ENCODE measurements at places on chromosomes 16 and 17. TPM values are rescaled to one million over a fixed set of nuclear protein-coding genes. Genes with fewer than 3 reads are reported as not detected.

GRCh38 chr17:31587462-31587861 is 196.0 kb downstream of the RAB11FIP4 start:
- no peak for DNase-seq
- H3K27ac ChIP-seq = no peak overlapping the region
- H3K36me3 ChIP-seq = peaks cover 31% of the 10 kb centered on the region
- H3K4me3 ChIP-seq = no peak overlapping the region
- peaks cover 11% of the 10 kb centered on the region for H3K4me1 ChIP-seq

GRCh38 chr16:23229714-23230113 is 47.2 kb downstream of the SCNN1G start:
- no peaks in the 10 kb centered on the region for H3K36me3 ChIP-seq
- peaks cover 29% of the 10 kb centered on the region for H3K4me1 ChIP-seq
- no peaks in the 10 kb centered on the region for H3K27me3 ChIP-seq
- no peak overlapping the region for H3K4me3 ChIP-seq
- peak overlapping the region; percentile 50 for H3K27ac ChIP-seq

GRCh38 chr16:15599303-15600070 is 43.5 kb downstream of the MARF1 start:
- no peaks in the 10 kb centered on the region for H3K4me1 ChIP-seq
- no peak for DNase-seq
- H3K27me3 ChIP-seq = no peaks in the 10 kb centered on the region
- no peak overlapping the region for H3K4me3 ChIP-seq

DNA sequence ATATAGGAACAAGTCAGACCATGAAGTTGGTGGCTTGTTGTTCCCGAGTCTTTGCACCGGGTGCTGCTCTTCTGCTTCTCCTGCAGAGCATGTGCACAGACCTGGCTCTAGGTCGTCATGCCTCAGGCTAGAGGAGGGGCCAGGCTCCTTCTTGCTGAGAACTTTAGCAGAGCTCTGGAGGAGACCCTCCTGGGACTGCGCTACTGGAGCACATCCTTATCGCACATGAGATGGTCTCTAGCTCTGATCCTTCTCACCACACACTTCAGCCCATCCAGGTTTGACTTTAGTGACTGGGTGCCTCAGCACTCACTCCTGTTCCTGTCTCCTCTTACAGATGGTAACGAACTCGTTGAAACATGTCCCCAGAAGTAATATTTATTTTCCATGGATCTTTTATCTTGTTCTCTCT is 14.9 kb downstream of the FOXK2 start:
- H3K4me3 ChIP-seq = no peak overlapping the region
- H3K4me1 ChIP-seq = no peaks in the 10 kb centered on the region
- H3K36me3 ChIP-seq = no peaks in the 10 kb centered on the region

The FAM222B gene
- 14.2 TPM for total RNA-seq

GRCh38 chr16:64693946-64694345 is 427.9 kb downstream of the CDH11 start:
- no peaks in the 10 kb centered on the region for H3K36me3 ChIP-seq
- DNase-seq = no peak
- H3K27ac ChIP-seq = no peak overlapping the region
- H3K4me1 ChIP-seq = no peaks in the 10 kb centered on the region

DNA sequence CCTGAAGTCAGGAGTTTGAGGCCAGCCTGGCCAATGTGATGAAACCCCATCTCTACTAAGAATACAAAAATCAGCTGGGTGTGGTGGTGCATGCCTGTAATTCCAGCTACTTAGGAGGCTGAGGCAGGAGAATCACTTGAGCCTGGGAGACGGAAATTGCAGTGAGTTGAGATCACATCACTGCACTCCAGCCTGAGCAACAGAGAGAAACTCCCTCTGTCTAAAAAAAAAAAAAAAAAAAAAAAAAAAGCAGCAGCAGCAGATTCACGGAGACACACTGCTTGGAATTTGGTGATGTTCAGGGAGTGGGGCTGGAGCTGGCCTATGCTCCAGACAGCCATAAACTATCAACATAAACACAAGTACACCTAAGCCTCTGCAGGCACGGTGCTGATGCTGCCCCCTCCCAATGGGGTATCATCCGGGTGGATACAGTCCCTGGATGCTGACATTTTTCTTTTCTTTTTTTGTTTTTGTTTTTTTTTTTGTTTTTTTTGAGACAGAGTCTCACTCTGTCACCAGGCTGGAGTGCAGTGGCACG is 39.6 kb upstream of the RHOT1 start:
- DNase-seq = no peak
- H3K27me3 ChIP-seq = no peaks in the 10 kb centered on the region
- H3K27ac ChIP-seq = no peak overlapping the region
- no peaks in the 10 kb centered on the region for H3K4me1 ChIP-seq

The CCL16 gene
- total RNA-seq = not detected

DNA sequence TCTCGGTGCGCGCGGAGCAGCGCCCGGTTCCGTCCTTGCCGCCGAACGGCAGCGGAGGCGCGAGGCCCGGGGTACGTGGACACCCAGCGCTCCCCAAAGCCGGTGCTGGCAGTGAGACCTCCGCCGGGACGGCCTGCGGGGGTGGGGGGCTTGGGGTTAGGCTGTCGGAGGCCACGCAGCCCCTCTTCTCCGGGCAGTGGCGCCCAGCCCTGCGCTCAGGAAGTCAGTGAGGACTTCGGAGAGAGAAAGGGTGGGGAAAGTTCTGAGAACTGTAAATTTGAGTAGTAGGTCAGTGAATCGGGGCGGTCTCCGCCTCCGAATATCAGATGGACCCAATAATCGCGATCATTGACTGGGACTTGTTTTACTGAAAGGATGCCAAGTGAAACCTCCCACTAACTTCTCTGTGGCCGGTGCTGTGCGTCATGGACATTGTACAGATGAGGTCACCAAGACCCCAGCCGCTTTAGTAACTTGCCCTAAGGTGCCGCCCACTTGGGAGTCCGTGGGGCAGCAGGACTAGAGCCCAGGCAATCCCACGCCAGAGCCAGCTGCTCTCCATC is 468 bp downstream of the IL4R start:
- no peaks in the 10 kb centered on the region for H3K36me3 ChIP-seq
- H3K27ac ChIP-seq = peak overlapping the region; percentile 98
- H3K4me3 ChIP-seq = peak overlapping the region; percentile 91
- H3K27me3 ChIP-seq = no peaks in the 10 kb centered on the region
- peak; percentile 64 for DNase-seq

DNA sequence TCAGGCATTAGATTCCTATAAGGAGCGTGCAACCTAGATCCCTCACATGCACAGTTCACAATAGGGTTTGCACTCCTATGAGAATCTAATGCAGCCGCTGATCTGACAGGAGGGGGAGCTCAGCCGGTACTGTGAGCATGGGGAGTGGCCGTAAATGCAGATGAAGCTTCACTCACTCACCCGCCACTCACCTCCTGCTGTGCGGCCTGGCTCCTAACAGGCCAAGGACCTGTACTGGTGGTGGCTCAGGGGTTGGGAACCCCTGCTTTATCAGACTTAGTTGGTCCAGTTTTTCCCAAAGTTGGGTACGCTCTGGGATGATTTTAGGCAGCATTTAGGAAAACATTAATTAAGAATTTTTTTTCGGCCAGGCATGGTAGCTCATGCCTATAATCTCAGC is 103.8 kb downstream of the MARF1 start:
- no peaks in the 10 kb centered on the region for H3K36me3 ChIP-seq
- peak; percentile 5 for DNase-seq
- no peaks in the 10 kb centered on the region for H3K27me3 ChIP-seq
- H3K27ac ChIP-seq = no peak overlapping the region

DNA sequence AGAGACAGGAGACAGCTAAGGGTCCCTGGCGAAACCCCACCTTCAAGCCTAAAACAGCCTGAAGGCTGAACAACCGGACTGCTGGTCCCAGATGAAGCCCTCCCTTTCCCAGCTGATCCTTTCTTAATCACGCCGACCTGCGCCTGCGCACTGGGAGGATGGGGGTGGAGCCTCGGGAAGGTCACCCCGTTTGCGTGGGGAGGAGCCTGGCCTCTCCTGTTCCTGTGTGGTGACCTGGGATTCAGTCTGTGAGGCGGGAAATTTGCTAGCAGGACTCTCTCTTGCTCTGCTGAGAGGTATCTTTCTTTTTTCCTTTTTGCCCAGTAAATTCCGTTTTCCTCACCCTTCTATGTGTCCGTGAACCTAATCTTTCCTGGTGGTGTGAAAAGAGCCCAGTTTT is 9.6 kb downstream of the FAM20A start:
- no peak for DNase-seq
- H3K27ac ChIP-seq = no peak overlapping the region
- no peaks in the 10 kb centered on the region for H3K4me1 ChIP-seq
- peak overlapping the region; percentile 45 for H3K4me3 ChIP-seq
- no peaks in the 10 kb centered on the region for H3K36me3 ChIP-seq

- H3K36me3 ChIP-seq = no peaks in the 10 kb centered on the region
- no peaks in the 10 kb centered on the region for H3K27me3 ChIP-seq
- H3K27ac ChIP-seq = no peak overlapping the region
- H3K4me3 ChIP-seq = no peak overlapping the region
- DNase-seq = no peak
Observed at GRCh38 chr17:20781260-20781659, 201.7 kb downstream of the CDRT15L2 start.

- H3K27me3 ChIP-seq = no peaks in the 10 kb centered on the region
- H3K27ac ChIP-seq = no peak overlapping the region
- H3K4me1 ChIP-seq = no peaks in the 10 kb centered on the region
- no peaks in the 10 kb centered on the region for H3K36me3 ChIP-seq
- DNase-seq = no peak
Observed at GRCh38 chr17:71681427-71682173, 439.2 kb upstream of the SOX9 start.

DNA sequence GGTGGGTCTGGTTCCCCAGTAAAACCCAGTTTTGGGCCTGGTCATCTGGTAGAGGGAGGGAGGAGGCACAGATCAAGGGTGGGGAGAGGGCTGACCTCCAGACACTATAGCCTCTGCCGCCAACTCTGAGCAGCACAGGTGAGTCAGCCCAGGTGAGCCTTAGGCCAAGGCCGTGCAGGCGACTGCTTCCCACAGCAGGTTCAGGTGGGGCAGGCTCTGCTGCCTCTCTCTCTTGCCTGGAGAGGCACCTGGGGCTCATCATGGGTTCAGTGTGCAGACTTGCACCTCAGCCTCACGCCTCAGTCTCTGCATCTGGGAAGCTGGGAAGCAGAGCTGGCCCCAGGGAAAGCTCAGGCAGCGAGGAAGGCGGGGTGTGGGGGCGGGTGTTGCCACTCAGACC is 37.8 kb upstream of the IL34 start:
- H3K27ac ChIP-seq = no peak overlapping the region
- peaks cover 22% of the 10 kb centered on the region for H3K4me1 ChIP-seq
- no peaks in the 10 kb centered on the region for H3K27me3 ChIP-seq
- peak; percentile 69 for DNase-seq
- H3K4me3 ChIP-seq = no peak overlapping the region

GRCh38 chr16:47358816-47359215 is 102.0 kb downstream of the ITFG1 start:
- no peak for DNase-seq
- no peak overlapping the region for H3K27ac ChIP-seq
- H3K36me3 ChIP-seq = no peaks in the 10 kb centered on the region
- H3K4me1 ChIP-seq = peaks cover 13% of the 10 kb centered on the region

DNA sequence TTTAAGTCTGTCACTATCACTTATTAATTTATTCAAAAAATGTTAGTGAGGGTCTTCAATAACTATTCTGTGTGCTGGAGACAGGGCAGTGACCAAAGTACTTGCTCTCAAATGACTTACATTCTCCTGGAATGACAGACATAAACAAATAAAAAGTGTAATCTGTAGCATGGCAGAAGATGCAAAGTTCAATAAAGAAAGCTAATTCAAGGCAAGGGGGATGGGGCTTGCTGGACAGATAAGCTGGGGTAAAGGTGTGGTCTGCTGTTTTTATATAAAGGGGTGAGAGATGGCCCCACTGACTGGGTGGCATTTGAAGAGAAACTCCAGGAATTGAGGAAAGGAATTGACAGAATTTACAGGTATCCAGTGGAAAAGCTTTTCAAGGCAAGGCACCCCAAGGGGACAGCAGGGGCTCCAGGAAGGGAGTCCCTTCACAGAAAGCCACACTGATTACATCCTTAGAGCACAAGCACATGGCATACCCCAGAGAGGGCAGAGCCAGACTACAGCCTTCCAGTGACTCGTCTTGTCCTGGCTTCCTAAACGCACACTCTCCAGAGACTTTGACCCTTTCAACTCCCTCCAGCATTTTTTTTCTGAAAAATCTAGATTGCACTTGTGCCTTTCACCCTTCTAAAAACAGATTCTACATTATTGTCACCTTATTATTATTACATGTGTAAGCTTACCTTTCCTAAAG is 123.7 kb upstream of the HS3ST3A1 start:
- H3K27ac ChIP-seq = no peak overlapping the region
- H3K4me3 ChIP-seq = no peak overlapping the region
- DNase-seq = no peak
- no peaks in the 10 kb centered on the region for H3K4me1 ChIP-seq
- H3K36me3 ChIP-seq = no peaks in the 10 kb centered on the region

DNA sequence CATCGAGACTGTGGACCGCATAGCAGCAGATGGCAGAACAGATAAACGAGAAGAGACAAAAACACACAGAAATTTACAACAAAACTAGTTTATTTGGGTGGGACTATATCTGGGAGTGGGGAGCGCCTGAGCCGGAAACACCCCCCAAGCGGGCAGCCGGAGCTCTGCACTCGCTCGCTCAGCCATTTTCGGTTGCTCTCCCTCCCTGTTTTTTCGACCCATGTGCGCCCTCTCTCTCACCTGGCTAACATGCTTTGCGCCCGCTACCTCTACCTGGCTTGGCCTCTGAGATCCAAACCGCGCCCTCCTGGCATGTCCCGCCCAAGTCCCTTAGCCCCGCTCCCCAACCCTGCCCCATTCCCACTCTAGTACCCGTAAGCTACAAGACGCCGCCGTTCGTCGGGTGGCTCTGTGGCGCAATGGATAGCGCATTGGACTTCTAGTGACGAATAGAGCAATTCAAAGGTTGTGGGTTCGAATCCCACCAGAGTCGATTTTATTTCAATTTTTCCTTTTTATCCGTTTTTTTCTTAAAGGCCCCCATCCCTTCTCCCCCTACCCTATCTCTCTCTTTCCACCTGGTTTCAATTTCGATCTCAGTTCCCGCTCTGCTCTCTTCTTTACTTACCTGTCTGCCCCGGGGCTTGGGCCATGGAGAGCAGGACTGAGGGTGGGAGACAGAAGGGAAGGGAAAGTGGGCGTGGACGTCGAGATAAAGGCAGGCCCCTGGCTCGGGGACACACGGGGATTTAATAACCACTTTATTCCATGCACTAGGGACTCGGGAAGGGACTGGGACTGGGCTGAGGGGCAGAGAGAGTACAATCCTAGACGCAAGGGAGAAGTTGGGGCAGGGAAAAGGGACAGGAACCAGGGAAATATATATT is 2.4 kb upstream of the ALOXE3 start:
- DNase-seq = peak; percentile 94
- H3K4me3 ChIP-seq = peak overlapping the region; percentile 87
- peak overlapping the region; percentile 58 for H3K27ac ChIP-seq
- no peaks in the 10 kb centered on the region for H3K27me3 ChIP-seq

- no peaks in the 10 kb centered on the region for H3K27me3 ChIP-seq
- H3K4me3 ChIP-seq = no peak overlapping the region
- no peak for DNase-seq
- no peaks in the 10 kb centered on the region for H3K4me1 ChIP-seq
- H3K27ac ChIP-seq = no peak overlapping the region
Observed at GRCh38 chr16:71672803-71673581, 47.0 kb downstream of the MARVELD3 start.

The CX3CL1 gene
- total RNA-seq = not detected
